Left kidney (tissue), 8 donors: ENCODE measurements at places on chromosomes 4 and X. TPM values are rescaled to one million over a fixed set of nuclear protein-coding genes. Genes with fewer than 3 reads are reported as not detected.

DNA sequence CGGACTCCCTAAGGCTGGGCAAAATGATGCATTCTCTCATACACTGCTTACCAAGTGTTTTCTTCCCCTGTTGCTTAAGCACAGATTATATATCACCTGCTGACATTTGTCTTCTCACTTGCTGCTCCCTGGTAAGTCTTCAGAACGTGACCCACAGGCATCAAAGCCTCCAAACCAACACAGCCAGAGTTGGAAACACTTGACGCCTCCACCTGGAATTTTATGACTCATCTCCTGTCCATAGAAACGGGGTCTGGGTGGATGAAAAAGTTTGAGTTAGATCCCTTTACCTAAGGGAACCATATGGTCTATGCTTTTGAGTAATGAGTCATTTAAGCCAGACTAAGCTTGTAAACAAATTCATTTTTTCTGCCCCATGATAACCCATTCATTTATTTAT lies 251.6 kb downstream of the USP46 start:
- DNase-seq, result no peak

GRCh38 chr4:183399616-183400015 lies 44.8 kb upstream of the CDKN2AIP start:
- no peak for DNase-seq

DNA sequence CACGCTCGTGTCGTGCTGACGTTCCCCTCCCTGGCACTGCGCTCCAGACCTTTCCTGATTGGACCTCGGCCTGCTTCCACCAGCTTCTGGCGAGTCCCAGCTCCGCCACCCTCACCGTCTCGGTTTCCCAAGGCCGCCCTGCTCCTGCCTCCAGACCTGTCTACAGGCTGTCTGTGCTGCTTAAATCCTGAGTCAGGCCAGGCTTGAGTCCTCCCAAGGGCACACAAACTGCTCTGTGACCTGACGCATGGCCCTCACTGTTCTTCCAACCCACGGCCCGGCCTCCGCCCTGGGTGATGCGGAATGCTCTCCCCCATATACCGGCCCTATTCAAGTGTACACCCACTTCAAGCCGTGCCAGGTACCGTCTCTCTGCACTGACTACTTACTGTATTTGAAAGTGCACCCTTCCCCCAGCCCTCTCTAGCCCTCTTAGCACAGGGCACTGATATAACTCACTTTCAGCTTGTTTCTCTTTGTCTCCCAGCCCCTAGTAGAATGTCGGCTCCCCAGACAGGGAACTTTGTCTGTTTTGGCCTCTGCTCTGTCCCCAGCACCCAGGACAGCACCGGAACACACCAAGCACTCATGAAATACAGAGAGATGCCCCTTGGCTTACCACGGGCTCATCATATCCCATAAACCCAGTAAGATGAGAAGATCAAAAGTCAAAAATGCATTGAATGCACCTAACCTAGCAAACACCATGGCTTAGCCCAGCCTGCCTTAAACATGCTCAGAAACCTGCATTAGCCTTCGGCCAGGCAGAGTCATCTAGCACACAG lies 63.1 kb upstream of the AFAP1 start:
- no peak for DNase-seq

DNA sequence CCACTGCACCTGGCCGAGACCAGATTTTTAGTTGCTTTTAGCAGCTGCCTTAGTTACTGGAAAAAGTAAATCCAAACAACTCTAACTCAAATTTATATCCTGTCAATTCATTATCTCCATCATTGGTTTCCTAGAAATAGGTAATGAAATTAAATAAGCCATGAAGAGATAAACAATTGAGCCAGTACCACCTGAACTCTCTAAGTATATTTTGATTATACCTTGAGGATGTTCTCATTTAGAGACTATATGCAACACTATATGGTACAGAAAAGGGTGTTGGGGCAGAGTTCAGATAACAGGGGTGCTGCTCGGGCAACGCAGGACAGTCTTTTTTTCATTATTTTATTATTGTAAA lies 35.0 kb downstream of the SAT1 start:
- no peak for DNase-seq

GRCh38 chrX:100487795-100488194 lies 77.7 kb upstream of the PCDH19 start:
- DNase-seq, result no peak

GRCh38 chr4:880684-881405 lies 51.3 kb downstream of the GAK start:
- no peak for DNase-seq

- DNase-seq, result no peak
These were observed 19.3 kb downstream of the TMEM154 start for GRCh38 chr4:152660526-152660925.

- DNase-seq, result peak; percentile 48
These were observed 6.0 kb downstream of the GAGE10 start for GRCh38 chrX:49309401-49309981.

DNA sequence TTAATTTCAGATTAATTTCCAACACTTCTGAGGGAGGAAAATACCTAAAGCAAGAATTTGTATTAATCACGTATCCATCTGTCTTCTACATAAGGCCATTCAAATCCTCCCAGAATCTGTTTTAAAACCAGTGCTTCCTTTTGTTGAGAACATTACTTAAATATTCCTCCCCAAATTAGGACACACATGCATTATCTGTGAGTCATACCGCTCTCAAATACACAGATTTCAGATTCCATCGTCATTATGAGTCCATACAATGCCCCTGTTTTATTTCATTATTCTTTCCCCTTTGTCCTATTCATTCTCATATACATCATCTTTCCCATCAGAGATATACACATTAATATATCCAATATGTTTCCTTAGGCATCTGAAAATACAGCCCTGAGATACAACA lies 57.3 kb upstream of the PRSS12 start:
- DNase-seq, result no peak

DNA sequence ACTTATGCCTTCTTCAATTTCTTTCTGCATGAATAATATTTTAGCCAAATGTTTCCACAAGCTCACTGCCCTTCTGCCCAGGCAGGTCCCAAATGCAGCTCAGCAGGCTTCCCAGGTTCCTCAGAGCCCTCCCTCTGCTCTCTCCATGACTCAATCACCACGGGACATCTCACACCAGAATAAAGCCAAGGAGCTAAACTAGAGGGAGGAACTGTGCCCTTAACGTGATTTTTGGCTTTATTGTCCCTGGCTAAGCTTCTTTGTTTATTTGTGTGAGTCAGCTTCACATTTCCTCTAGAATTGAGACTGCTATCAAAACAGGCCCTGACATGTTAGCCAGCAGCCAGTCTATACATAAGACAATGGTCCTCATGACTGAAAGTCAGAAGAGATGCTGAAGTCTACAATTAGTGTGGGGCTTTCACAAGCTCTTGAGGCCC lies 186.4 kb upstream of the GALNT7 start:
- DNase-seq, result no peak

- DNase-seq, result no peak
These were observed 39.8 kb downstream of the RAB33A start for GRCh38 chrX:130211415-130212186.

- no peak for DNase-seq
These were observed 1905.4 kb downstream of the C4orf33 start for GRCh38 chr4:131001371-131001770.

DNA sequence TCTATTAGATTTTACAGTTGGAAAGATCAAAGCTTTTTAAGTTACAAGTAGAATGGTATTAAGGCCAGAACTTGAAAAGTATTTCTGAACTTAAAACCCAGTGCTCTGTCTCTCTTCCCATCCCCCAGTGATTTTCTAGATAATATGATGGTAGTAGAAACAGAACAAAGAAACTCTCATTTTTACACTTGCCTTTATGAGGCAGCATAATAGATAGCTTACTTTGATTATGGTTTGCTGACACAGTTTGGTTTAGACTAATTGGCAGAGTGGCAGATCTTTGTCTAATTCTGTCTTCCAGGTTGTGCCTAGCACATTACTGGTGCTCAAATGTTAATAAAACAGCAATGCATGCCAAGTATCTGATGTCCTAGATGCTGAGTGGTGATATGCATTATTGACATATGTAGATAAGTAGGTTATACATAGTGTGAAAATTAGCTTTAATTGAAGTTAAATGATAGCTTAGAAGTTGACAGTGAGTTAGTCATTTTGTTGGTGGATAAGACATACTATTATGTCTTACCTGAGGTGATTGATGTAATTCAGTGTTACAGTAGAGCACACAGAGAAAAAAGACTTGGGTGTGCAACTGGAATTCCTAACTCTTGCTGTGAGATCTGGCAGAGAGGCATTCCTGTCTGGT lies 4.3 kb upstream of the RAPGEF2 start:
- no peak for DNase-seq

GRCh38 chr4:176492646-176493302 lies 173.0 kb downstream of the SPCS3 start:
- DNase-seq, result peak; percentile 12

- no peak for DNase-seq
These were observed 22.8 kb downstream of the MSN start for GRCh38 chrX:65690057-65690855.

DNA sequence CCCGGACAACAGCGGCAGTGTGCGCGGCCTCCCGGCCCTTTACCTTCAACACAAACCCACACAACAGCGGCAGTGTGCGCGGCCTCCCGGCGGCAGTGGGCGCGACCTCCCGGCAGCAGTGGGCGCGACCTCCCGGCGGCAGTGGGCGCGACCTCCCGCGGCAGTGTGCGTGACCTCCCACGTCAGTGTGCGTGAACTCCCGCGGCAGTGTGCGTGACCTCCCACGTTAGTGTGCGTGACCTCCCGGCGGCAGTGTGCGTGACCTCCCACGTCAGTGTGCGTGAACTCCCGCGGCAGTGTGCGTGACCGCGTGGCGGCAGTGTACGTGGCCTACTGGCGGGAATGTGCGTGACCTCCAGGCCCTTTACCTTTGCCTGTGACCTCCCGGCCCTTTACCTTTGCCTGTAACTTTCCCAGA lies 576.6 kb upstream of the FRG1 start:
- no peak for DNase-seq

GRCh38 chr4:56434599-56435139 lies 746 bp downstream of the PPAT start:
- DNase-seq, result peak; percentile 26

DNA sequence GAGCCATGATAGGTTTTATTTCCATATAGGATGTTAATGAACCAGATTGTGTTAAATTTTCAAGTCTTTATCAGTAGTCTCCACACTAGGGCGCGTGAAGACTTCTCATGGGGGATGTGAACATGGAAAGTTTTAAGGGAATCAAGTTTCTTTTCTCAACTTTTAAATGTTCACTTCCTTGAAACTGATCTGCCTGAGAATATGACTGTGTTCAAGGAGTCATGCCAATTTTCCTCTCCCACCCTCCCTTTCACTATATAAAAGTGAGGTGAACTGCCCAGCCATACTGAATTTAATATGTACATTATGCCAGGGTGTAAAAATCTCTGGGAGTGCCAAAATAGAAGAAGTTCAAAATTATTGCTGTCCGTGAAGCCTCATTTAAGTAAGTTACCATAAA lies 30.4 kb upstream of the HPGDS start:
- peak; percentile 22 for DNase-seq

GRCh38 chrX:2398064-2398656 lies 102.6 kb downstream of the DHRSX start:
- DNase-seq, result no peak

DNA sequence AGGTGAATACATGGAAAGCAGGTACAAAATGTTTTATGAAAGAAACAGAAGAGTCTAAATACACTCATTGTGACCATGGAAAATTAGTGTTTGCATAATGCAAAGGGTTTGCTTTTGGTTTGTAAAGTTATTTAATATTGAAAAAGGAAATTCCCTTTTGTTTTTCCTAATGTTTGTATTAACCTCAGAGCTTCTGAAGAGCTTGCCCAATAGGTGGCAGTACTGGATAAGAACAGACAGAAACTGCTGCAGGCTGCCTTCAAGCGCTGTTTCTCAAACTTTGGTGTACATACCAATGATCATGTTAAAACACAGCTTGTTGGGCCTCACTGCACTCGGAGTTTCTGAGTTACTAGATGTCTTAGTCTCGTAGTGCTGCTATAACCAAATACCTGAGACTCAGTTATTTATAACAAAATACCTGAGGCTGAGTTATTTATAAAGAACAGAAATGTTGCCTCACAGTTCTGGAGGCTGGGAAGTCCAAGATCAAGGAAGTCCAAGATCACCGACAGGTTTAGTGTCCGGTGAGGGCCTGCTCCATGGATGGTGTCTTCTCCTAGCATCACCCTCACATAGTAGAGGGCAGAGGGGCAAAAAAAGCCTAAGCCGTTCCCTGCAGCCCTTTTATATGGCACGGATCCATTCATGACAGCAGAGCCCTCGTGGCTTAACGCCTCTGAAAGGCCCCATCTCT lies 54.2 kb downstream of the SUPT20HL2 start:
- DNase-seq, result peak; percentile 52

GRCh38 chr4:3676196-3676595 lies 90.0 kb upstream of the ADRA2C start:
- no peak for DNase-seq

GRCh38 chr4:83129264-83129663 lies 14.7 kb upstream of the PLAC8 start:
- DNase-seq, result no peak

- DNase-seq, result no peak
These were observed 374.3 kb upstream of the GALNT7 start for GRCh38 chr4:172794307-172794703.

RAI2 gene
- 9.5 TPM for polyA plus RNA-seq

ADGRA3 gene
- polyA plus RNA-seq, result 62.1 TPM

CT55 gene
- 0.10 TPM for polyA plus RNA-seq

PITX2 gene
- 3.8 TPM for polyA plus RNA-seq

MPP1 gene
- polyA plus RNA-seq, result 40.7 TPM

SMIM20 gene
- 48.7 TPM for polyA plus RNA-seq

SERPINA7 gene
- 0.12 TPM for polyA plus RNA-seq

XAGE1A gene
- not detected for polyA plus RNA-seq

NCAPG gene
- polyA plus RNA-seq, result 48.2 TPM

GAGE12H gene
- not detected for polyA plus RNA-seq

CT45A3 gene
- not detected for polyA plus RNA-seq

MMRN1 gene
- polyA plus RNA-seq, result 2.1 TPM
